ENCODE measurements at places on chromosomes 11 and 22. TPM values are rescaled to one million over a fixed set of nuclear protein-coding genes. Genes with fewer than 3 reads are reported as not detected.
A peak's percentile ranks its signal among the peaks of the same experiment; 100 is the strongest.

DNA sequence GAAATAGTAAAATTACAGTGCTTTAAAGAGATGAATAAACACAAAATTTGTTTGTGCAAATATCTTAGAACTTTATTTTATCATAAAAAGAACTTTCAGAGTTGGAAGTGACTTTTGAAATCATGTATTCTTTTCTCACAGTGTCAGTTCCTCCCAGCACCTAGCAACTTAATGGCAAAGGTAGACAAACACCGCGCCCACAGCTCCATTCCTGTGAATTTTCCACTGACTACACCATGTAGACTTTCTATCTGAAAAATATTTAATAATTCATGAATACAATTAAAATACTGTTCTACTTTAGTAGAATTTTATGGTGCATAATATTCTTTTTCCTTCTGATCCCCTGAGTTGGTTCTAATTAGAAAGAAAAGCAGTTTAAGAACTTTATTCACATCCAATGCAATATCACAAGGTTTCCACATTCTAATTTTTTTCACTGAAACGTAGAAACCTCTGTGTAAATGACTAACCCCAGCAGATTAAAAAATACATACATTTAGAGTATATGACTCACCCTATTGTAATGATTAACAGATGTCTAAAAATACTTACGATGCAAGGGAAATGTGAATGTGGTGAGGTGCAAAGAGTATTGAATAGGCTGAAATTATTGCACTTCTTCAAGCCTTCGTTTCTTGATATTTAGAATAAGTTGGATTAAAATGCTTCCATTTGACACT is 218.2 kb upstream of the CCDC179 start:
- no peaks in the 10 kb centered on the region for H3K4me1 ChIP-seq
- DNase-seq: no peak
- H3K4me3 ChIP-seq: no peak overlapping the region
- no peaks in the 10 kb centered on the region for H3K36me3 ChIP-seq

DNA sequence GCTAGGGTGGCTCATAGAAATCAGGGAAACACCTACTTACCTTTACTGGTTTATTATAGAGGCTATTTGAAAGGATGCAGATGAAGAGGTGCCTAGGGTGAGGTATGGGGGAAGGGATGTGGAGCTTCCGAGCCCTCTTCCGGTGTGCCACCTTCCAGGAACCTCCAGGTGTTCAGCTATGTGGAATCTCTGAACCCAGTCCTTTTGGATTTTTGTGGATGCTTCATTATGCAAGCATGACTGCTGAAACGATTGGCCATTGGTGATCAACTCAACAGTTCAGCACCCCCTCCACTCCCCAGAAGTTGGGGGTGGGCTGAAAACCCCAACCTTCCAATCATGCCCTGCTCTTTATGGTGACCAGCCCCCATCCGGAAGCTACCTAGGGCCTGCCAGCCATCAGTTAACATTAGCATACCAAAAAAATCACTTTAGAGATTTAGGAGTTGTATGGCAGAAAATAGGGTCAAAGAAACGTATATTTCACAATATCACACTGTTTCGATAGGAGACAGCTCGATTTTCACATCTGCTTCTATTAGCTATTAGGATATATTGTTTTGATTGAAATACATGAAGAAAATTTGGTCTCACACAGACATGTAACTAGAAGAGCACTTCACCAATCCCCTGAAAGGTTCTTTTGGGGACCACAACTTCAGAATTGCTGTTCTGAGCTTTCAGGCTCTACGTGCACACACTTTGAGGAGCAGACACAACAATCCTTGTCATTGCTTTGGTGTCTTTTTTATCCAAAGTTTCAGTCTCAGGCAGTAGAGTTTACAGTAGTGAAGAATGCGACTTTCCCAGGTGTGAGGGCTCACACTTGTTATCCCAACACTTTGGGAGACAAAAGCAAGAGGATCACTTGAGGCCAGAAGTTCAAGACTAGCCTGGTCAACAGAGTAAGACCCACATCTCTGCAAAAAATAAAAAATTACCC is 3.3 kb upstream of the POLR2G start:
- DNase-seq: peak; percentile 78
- peaks cover 13% of the 10 kb centered on the region for H3K36me3 ChIP-seq
- peak overlapping the region; percentile 98 for H3K27ac ChIP-seq
- H3K27me3 ChIP-seq: no peaks in the 10 kb centered on the region
- peaks cover 44% of the 10 kb centered on the region for H3K4me1 ChIP-seq

DNA sequence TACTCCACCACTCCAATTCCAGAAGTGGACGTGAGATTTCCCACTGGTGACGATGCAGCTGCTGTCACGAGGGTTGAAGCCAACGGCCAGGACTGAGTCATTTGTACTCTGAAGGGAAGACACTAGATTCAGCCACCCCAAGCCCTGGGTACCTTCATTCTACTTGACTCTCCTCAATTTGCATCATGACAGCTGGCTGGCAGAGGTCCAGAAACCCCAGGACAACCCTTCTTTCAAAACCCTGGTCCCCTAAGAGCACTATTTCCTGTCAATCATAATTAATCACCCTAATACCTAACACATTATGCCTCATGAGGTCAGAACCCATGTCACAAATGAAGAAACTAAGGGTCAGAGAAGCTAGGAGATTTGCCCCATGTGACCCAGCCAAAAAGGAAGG is 4.9 kb downstream of the EML3 start:
- peaks cover 30% of the 10 kb centered on the region for H3K27me3 ChIP-seq
- no peak overlapping the region for H3K4me3 ChIP-seq
- peaks cover 57% of the 10 kb centered on the region for H3K4me1 ChIP-seq
- peaks cover 8% of the 10 kb centered on the region for H3K36me3 ChIP-seq
- no peak for DNase-seq

GRCh38 chr11:33268945-33269540 is 11.9 kb downstream of the HIPK3 start:
- no peak for DNase-seq
- H3K4me1 ChIP-seq: peaks cover 10% of the 10 kb centered on the region
- no peaks in the 10 kb centered on the region for H3K36me3 ChIP-seq

TMPRSS5 gene
- 1.7 TPM for total RNA-seq

- no peaks in the 10 kb centered on the region for H3K36me3 ChIP-seq
- no peaks in the 10 kb centered on the region for H3K27me3 ChIP-seq
- no peak overlapping the region for H3K4me3 ChIP-seq
- peaks cover 3% of the 10 kb centered on the region for H3K4me1 ChIP-seq
- DNase-seq: peak; percentile 8
- H3K27ac ChIP-seq: no peak overlapping the region
Measured at GRCh38 chr11:68998390-68998911, 14.6 kb downstream of the MRGPRF start.

CARNS1 gene
- total RNA-seq: 2.6 TPM

GRCh38 chr22:23404689-23405365 is 175.3 kb downstream of the IGLL1 start:
- DNase-seq: peak; percentile 81
- H3K27me3 ChIP-seq: peaks cover 3% of the 10 kb centered on the region
- H3K27ac ChIP-seq: no peak overlapping the region
- H3K36me3 ChIP-seq: no peaks in the 10 kb centered on the region
- H3K4me1 ChIP-seq: peaks cover 17% of the 10 kb centered on the region

ANO9 gene
- 16.6 TPM for total RNA-seq

DNA sequence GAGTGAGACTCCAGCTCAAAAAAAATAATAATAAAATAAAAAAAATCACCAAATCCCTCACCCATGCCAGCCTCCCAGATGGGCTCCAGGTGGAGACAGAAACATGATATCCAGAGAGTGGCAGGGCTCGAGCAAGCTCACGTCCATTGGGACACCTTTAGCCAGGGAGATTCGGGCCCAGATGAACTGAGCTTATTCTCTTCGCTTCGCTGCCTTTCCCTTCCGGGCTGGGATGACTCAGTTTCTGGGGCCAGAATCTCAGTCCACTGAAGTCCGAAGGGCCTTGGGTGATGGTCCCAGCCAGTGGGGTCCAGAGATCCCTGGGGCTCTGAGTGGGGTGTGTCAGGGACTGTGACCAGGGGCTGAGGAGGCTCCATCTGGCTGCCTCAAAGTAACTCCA is 23.0 kb upstream of the MYEOV start:
- no peaks in the 10 kb centered on the region for H3K36me3 ChIP-seq
- H3K27me3 ChIP-seq: no peaks in the 10 kb centered on the region
- no peaks in the 10 kb centered on the region for H3K4me1 ChIP-seq
- H3K4me3 ChIP-seq: no peak overlapping the region

- H3K4me3 ChIP-seq: no peak overlapping the region
- DNase-seq: no peak
- H3K27ac ChIP-seq: no peak overlapping the region
Measured at GRCh38 chr11:98040061-98040808, 980.5 kb upstream of the CNTN5 start.

DNA sequence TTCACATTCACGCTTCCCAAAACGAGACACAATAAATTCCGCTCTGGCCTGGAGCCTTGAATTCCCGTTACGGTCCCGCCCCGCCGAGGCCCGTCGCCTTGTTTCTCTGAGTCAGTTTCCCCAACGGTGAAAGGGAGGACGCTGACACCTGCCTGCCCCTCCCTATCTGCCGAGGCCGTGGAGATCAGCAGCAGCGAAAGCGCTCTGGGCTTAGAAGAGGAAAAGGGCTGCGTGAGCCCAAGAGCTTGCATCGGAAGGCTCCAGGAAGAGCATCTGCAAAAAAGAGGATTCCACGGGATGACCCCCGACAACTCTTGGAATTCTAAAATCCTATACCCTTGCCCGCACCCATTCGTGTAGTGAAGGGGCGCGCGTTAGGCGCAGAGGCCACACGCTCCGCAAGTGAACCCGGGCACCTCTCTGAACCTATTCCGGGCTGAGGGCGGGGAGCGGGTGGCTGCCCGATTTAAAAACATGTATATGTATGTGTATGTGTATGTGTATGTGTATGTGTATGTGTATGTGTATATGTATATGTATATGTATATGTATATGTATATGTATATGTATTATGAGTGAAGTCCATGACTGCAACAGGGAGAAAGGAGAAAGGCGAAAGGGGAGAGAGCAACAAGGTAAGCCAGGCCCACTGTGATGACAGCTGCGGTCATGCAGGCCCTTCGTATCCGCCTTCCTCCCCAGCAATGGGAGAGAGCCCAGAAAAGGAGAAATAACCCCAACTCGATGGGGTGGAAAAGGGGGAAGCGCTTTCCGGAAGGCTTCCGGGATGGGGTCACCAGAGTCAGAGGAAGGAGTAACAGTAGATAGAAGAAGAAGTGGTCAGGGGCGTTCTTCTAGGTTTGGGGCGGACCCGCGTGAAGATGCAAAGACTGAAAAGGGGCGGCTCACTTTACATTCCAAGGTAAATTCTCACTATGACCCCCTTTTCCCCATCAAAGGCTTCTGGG is 948 bp upstream of the MRTFA start:
- peak overlapping the region; percentile 89 for H3K4me3 ChIP-seq
- H3K27ac ChIP-seq: peak overlapping the region; percentile 80
- H3K36me3 ChIP-seq: no peaks in the 10 kb centered on the region
- DNase-seq: peak; percentile 19

- H3K27ac ChIP-seq: no peak overlapping the region
- peaks cover 57% of the 10 kb centered on the region for H3K36me3 ChIP-seq
- no peaks in the 10 kb centered on the region for H3K4me1 ChIP-seq
- H3K4me3 ChIP-seq: no peak overlapping the region
- DNase-seq: no peak
Measured at GRCh38 chr11:117160826-117161225, 16.7 kb downstream of the PAFAH1B2 start.

DNA sequence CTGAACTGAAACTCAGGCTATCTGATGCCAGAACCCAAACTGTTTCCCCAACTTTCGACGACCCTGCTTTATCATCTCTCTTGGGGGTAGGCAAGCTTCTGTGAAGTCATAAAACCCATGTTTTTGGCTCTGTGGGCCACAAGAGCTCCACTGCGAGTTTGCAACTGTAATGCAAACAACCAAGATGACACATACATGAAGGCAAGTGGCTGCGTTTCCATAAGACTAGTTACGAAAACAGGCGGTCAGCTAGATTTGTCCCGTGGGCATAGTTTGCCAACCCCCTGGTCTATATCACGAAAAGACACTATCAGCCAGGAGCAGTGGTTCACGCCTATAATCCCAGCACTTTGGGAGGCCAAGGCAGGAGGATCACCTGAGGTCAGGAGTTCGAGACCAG is 37.5 kb downstream of the TPST2 start:
- H3K4me1 ChIP-seq: peaks cover 85% of the 10 kb centered on the region
- H3K4me3 ChIP-seq: no peak overlapping the region
- H3K27me3 ChIP-seq: no peaks in the 10 kb centered on the region
- H3K27ac ChIP-seq: peak overlapping the region; percentile 54
- DNase-seq: no peak
- no peaks in the 10 kb centered on the region for H3K36me3 ChIP-seq

DNA sequence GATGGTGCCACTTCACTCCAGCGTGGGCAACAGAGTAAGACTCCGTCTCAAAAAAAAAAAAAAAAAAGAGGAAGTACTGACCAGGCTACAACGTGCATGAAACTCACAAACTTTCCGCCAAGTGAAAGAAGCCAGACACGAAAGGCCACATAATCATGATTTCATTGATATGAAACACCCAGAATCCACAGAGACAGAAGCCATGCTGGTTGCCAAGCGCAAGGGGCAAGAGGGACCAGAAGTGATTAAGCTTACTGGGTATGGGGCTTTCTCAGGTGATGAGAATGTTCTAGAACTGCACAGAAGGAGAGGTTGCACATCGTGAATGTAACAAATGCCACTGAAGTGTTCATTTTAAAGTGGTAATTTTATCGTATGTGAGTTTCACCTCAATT is 60.9 kb downstream of the CELSR1 start:
- H3K4me3 ChIP-seq: no peak overlapping the region
- H3K27me3 ChIP-seq: no peaks in the 10 kb centered on the region
- H3K4me1 ChIP-seq: peaks cover 9% of the 10 kb centered on the region
- H3K27ac ChIP-seq: peak overlapping the region; percentile 17
- H3K36me3 ChIP-seq: peaks cover 9% of the 10 kb centered on the region
- DNase-seq: no peak

DNA sequence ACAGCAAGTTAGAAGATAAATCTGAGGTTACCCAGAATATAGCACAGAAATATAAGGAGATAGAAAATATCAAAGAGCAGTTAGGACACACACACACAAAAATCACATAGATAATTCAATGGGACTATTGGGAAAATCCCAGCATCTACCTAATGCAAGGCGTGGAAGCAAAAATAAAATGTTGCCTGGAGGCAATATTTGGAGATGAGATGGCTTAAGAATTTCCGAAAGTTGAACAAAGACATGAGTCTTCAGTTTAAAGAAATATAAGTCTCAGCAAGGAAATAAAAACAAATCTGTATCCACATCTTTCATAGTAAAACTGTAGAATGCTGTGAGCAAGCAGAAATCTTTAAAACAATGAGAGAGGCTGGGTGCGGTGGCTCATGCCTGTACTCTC is 29.5 kb upstream of the ACR start:
- H3K4me1 ChIP-seq: no peaks in the 10 kb centered on the region
- no peak for DNase-seq
- H3K4me3 ChIP-seq: no peak overlapping the region
- H3K27me3 ChIP-seq: no peaks in the 10 kb centered on the region

DNA sequence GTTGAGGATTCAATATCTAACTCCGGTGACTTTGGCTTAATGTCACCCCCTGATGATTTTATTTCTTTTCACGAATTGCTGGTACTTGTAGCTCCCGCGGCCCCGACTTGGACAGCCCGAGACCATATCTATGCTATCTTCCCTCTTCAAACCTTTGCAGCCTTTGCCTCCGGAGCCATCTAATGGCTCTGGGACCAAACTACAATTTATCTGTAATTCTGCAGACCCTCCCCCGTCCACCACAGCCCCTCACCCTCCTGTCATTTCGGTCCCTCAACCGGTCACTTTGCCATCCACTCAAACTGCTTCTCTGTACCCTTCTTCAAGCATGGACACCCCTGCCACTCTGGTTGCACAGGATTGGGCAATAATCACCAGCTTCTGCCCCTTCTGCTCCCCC is 25.7 kb upstream of the ALDH3B2 start:
- H3K4me3 ChIP-seq: no peak overlapping the region
- H3K27me3 ChIP-seq: peaks cover 13% of the 10 kb centered on the region
- H3K27ac ChIP-seq: no peak overlapping the region
- H3K4me1 ChIP-seq: peaks cover 19% of the 10 kb centered on the region
- peaks cover 16% of the 10 kb centered on the region for H3K36me3 ChIP-seq

HARBI1 gene
- 4.4 TPM for total RNA-seq

All from WTC11 (cell line).